ENCODE measurements at places on chromosomes 6 and 20. TPM values are rescaled to one million over a fixed set of nuclear protein-coding genes. Genes with fewer than 3 reads are reported as not detected.

GRCh38 chr6:170085475-170086401 lies 205.1 kb downstream of the DLL1 start:
- peak; percentile 43 for DNase-seq

- no peak for DNase-seq
These were observed 5.3 kb downstream of the RNF8 start for GRCh38 chr6:37359039-37359438.

- DNase-seq = no peak
These were observed 34.2 kb downstream of the RBM38 start for GRCh38 chr20:57425150-57426013.

GRCh38 chr6:123415844-123416468 lies 220.8 kb downstream of the TRDN start:
- no peak for DNase-seq

DNA sequence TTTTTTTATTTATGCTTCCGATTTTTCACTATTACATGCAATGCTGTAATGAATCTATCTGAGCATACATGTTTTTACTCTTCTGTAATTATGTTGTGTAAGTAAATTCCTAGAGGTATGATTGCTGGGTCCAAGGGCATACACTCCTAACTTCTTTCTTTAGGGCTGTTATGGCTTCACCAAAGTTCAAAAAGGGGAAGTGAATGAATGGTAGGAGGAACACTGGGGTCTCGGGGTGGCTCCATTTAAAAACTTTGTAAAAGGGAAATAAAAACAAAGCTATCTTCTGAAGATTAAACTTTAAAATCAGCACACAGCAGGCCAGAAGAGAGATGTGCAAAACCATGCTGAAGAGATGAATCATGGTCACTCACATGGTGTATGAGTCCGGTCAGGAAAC lies 289.1 kb upstream of the SUPT3H start:
- no peak for DNase-seq

Gene ZSCAN12
- total RNA-seq = 3.2 TPM

Gene FAM83C
- total RNA-seq = 64.9 TPM

Gene TRDN
- total RNA-seq = not detected

- DNase-seq = no peak
These were observed 248.0 kb upstream of the RREB1 start for GRCh38 chr6:6859722-6860121.

Gene ROS1
- total RNA-seq = 0.81 TPM

Gene PTK6
- 70.0 TPM for total RNA-seq

DNA sequence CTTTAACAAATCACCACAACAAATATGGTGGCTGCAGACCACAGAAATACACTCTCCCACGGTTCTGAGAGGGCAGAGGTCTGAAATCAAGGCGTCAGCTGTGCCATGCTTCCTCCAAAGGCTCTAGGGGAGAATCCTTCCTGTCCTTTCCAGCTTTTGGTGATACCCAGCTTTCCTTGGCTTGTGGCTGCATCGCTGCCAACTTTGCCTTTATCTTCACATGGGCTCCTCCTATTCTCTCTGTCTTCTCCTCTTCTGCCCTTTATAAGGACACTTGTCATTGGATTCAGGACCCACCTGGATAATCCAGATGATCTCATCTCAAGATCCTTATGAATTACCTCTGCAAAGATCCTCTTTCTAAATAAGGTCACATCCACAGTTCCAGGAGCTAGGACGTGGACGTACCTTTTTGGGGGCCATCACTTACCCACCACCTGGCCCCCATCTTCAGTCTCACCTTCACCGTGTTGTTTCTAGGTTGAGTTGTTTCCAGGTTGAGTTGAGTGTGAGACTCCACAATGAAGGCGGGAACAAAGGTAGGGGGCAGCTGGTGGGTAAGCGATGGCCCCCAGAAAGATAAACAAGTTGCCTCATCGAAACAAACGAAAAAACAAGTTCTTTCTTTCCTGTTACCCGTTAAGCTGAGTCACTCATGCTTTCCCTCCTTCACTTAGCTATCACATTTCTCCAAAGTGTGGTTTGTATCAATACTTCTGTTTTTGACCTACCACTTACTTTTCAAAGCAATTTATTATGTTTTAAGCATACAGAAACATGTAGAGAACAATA lies 68.9 kb upstream of the SLC22A16 start:
- DNase-seq = no peak

GRCh38 chr20:24431279-24432045 lies 38.0 kb upstream of the SYNDIG1 start:
- DNase-seq = no peak

- no peak for DNase-seq
These were observed 20.5 kb downstream of the DNAJC5 start for GRCh38 chr20:63915471-63915870.

DNA sequence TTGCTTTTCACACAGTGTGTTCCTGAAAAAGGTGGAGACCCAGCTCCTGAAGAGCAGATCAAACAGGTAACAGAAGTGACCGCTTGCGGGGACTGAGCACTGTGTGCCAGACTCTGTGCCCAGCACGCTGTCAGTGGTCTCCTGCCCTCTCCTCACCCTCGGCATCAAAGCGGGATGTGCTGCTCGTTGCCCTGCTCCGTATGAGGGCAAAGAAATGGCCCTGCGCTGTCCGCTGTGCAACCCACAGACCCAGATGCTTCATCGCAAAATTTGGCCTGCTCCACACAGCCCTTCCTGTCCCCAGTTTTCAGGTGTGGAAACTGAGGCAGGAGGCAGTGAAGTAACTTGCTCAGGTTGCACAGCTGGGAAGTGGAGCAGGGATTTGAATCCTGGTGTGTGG lies 13.7 kb downstream of the UQCC2 start:
- DNase-seq = no peak

- no peak for DNase-seq
These were observed 46.4 kb upstream of the FERMT1 start for GRCh38 chr20:6169251-6169650.

- no peak for DNase-seq
These were observed 61.6 kb downstream of the PHACTR3 start for GRCh38 chr20:59665656-59666555.

DNA sequence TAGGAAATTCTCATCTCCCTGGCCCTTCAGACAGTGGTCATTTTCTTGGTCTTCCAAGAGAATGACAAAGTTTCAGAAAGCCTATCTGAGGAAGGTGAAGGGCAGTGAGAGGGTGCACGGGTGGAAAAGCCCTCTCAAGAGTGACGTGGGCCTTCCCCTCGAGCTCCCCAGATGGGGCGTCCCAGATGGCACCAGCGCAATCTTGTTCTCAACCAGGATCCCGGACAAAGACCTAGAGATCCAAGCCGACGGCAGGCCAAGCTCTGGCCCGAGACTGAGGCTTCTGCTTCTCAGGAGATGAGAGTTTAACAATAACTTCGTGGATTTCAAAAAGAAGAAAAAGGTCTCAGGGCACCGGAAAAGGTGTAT lies 797 bp upstream of the ZNF133 start:
- DNase-seq = no peak

Gene CDH22
- total RNA-seq = 2.6 TPM

DNA sequence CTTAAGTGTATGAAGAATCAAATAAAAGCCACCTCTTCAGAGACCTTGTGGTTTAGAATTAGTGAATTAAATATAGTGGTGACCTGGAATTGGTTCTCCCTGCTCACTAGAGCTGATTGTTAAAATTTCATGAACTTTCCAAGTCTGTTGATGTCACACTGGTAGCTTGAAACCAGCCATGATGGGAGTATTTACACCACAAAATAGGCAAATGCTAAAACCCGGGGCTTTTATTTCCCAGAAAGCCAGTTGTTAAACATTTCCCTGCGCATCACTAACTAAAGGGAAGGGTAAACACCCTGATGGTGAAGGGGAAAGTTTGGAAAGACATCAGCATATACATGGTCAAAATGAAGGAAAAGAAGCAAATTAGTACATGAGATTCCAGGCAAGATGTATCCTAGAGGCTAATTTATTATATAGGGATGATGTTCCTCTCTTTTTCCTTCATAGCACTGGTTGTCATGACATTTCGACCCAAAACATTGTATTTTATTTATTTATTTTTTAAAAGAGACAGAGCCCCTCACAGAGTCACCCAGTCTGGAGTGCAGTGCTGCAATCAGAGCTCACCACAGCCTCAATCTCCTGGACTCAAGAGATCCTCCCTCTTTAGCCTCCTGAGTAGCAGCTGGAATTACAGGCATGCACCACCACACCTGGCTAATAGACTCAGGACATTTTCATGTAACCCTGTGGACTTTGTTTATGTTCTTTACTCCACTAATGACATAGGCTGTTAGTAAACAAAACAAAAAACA lies 123.2 kb downstream of the RIN2 start:
- DNase-seq = no peak

- peak; percentile 20 for DNase-seq
These were observed 47.5 kb upstream of the KCNK16 start for GRCh38 chr6:39369987-39370386.

Gene PPP1R3G
- total RNA-seq = 0.80 TPM

DNA sequence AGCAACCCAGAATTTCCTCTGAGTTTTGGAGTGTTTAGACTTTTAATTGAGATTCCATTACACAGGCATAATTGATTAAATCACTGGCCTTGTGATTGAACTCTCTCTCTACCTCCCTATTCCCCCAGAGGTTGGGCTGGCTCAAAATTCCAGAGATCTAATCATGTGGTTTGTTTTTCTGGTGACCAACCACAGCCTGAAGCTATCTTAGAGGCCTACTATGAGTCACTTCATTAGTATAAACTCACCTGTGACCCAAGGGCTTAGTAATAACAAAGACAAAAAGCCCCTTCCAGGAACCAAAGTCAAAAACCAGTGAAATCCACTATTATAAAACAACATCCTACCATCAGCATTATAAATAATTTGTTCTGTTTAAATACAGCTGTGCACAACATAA lies 992.5 kb upstream of the CITED2 start:
- no peak for DNase-seq

Gene MACROD2
- total RNA-seq = 21.6 TPM

GRCh38 chr20:43925801-43926200 lies 11.1 kb downstream of the TOX2 start:
- no peak for DNase-seq

- DNase-seq = no peak
These were observed 325.9 kb downstream of the PLCB1 start for GRCh38 chr20:8457978-8458377.

- no peak for DNase-seq
These were observed 31.4 kb downstream of the FOXP4 start for GRCh38 chr6:41577356-41578216.

DNA sequence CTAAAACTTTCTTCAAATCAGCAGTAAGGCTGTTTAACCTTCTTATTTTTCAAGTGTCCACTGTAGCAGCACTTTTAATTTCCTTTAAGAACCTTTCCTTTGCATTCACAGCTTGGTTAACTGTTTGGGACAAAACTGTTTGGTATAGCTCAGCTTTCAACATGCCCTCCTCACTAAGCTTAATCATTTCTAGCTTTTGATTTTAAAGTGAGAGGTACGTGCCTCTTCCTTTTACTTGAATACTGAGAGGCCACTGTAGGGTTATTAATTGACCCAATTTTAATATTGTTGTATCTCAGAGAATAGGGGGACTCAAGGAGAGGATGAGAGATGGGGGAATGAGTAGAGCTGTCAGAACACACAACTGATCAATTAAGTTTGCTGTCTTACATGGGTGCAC lies 129.5 kb upstream of the MMS22L start:
- DNase-seq = no peak

Gene FNDC11
- 0.25 TPM for total RNA-seq

DNA sequence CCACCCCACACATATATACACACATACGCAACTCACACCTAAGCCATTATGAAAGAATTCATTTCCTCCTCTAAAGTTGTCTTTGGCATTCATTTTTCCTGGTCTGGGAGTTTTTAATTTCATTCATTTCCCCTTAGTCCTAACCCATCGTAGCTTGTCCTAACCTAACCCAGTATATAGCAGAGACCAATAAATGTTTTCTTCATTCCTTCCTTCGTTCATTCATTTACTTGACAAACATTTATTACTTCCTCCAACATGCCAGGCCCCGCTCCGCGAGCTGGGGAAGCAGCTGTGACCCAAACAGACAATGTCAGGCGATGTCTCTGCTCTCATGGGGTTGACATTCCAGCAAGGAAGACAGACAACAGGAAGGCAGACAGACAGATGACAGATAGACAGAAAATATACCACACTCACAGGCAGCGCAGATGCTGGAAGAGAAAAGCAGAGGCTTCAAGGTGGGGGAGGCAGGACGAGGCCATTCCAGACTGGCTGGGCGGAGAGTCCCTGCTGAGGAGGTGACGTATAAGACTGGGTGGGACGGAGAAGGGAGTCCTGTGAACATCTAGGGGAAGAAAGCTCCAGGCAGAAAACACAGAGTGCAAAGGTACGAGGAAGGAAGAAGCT lies 33.7 kb upstream of the SIRPA start:
- no peak for DNase-seq

GRCh38 chr6:37141281-37142049 lies 28.5 kb upstream of the PIM1 start:
- no peak for DNase-seq

Gene CRIP3
- total RNA-seq = 2.6 TPM

GRCh38 chr6:168012431-168013249 lies 15.2 kb downstream of the KIF25 start:
- no peak for DNase-seq

DNA sequence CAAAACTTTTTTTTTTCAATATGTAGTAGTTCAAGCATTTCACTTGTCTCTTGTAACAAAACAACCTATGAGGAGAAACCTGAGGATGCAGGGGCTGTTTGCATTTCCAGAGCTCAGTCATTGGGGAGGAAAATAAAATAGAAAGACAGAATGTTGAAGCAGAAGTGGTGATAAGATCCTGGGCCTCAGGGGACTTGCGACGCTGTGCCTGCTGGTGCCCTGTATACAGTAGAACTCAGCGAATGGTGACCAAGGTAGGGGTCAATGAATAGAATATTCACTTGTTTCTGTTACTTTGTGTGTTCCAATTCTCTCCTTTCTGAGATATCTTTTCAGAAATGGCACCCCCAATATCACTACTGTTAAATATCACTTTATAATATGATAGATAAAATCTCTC lies 271.6 kb downstream of the FARS2 start:
- no peak for DNase-seq

Gene IER3
- 22.0 TPM for total RNA-seq

Gene SAMD3
- total RNA-seq = not detected

- no peak for DNase-seq
These were observed 21.2 kb upstream of the FRMD1 start for GRCh38 chr6:168100011-168100802.
